A673 (cell line): ENCODE measurements at places on chromosomes 2 and 18. TPM values are rescaled to one million over a fixed set of nuclear protein-coding genes. Genes with fewer than 3 reads are reported as not detected.

DNA sequence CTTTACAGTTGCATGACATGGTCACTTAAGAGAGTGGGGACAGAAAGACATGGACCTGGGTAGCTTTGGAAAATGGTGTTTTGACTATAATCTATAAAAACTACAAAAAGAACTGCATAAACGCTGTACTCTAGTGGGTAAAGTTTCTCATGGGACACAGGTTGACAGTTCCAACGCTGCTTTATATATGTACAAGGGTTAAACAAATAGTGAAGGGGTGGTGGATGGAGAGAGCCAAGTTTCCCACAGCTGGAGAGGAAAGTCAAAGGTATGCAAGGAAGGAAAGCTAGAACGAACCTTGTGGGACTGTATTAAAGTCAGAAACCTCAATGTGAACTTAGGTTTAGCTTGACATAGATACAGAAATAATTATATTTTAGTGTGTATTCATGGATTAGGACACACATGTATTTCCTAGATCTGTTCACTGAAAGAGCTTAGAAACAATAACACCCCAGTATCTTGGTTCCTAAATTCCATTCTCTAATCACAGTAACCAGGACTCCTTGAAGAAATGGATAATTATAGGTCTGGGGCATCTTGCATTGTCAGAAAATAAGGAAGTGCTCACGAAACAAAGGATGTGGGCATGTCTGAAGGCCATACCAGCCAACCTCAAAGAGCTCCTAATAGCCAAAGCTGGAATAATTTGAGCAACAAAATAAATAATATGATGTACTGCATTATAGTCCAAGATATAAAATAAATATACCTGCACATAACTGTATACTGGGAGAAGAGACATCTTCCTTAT is 28.8 kb downstream of the TANC1 start:
- H3K4me1 ChIP-seq: peaks cover 17% of the 10 kb centered on the region
- H3K27me3 ChIP-seq: no peaks in the 10 kb centered on the region
- H3K36me3 ChIP-seq: no peaks in the 10 kb centered on the region
- no peak for DNase-seq
- H3K27ac ChIP-seq: no peak overlapping the region

NTSR2 gene
- not detected in 2 replicates for total RNA-seq

TCF7L1 gene
- 21.9 and 29.3 TPM in 2 replicates for total RNA-seq

DNA sequence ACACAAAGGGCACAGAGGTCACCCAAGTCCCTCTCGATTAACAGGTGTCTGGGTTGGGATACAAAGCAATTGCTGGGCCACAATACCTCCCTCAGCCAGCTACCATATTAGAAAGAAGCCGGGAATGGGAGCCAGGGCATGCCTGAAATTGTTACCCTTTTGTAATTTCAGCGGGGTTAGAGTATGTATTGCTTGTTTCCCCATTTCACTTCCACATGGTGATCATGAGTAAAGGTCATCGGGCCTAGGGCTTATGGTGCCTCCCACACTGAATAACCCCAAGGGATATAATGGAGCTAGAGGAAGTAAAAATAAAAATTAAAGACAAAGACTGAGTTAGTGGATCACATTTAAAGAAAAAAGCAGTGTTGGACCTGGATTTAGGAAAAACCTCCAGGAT is 437.2 kb upstream of the KLHL29 start:
- no peak overlapping the region for H3K4me3 ChIP-seq
- no peaks in the 10 kb centered on the region for H3K36me3 ChIP-seq
- peaks cover 6% of the 10 kb centered on the region for H3K27me3 ChIP-seq
- H3K27ac ChIP-seq: no peak overlapping the region
- H3K4me1 ChIP-seq: no peaks in the 10 kb centered on the region
- DNase-seq: no peak

GRCh38 chr2:120587279-120587996 is 148.2 kb upstream of the GLI2 start:
- peaks cover 44% of the 10 kb centered on the region for H3K27me3 ChIP-seq
- H3K36me3 ChIP-seq: no peaks in the 10 kb centered on the region
- H3K4me1 ChIP-seq: no peaks in the 10 kb centered on the region
- no peak overlapping the region for H3K27ac ChIP-seq
- DNase-seq: no peak

DNA sequence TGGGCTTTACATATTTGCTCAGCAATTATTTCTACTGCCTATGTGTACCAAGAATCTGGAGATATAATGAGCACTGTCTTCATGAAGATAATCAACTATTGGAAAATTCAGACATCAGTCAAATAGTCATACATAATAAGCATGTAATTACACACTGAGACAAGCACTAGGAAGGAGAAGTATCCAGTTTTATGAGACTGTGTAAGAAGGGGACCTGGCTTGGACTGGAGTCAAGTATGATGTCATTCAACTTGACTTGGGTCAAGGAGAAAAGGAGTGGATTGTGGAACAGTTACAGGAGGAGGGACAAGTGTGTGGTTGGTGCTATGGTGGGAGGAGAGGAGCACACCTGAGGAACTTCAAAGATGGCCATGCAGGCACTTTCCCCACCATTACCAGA is 419.8 kb upstream of the TRIB2 start:
- H3K27ac ChIP-seq: no peak overlapping the region
- no peak overlapping the region for H3K4me3 ChIP-seq
- peak; percentile 5 for DNase-seq

DNA sequence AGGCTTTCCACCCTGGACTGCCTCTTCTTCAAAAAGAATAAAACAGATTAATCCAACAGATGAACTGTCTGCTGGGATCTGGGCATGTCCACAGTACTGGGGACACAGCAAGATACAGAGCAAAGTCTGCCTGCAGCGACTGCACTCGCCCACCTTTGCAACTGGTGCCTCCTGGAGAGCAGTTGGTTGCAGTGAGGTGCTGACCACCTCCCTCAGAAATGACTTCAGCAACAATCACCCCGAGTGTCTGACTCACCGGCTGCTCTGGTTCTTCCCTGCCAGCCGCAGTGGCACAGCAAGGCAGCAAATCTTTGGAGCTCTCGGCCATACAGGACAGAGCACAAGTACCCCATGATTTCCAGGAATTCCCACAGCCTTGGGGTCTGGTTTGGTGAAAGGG is 179.7 kb downstream of the ANAPC1 start:
- H3K4me3 ChIP-seq: no peak overlapping the region
- no peak for DNase-seq
- no peak overlapping the region for H3K27ac ChIP-seq
- H3K4me1 ChIP-seq: peaks cover 7% of the 10 kb centered on the region
- no peaks in the 10 kb centered on the region for H3K27me3 ChIP-seq

ITGA4 gene
- 4.6 and 7.0 TPM in 2 replicates for total RNA-seq

- no peaks in the 10 kb centered on the region for H3K27me3 ChIP-seq
- no peak overlapping the region for H3K4me3 ChIP-seq
- no peak overlapping the region for H3K27ac ChIP-seq
- no peaks in the 10 kb centered on the region for H3K4me1 ChIP-seq
- no peaks in the 10 kb centered on the region for H3K36me3 ChIP-seq
- no peak for DNase-seq
These were observed 280.1 kb upstream of the KLHL14 start for GRCh38 chr18:33052886-33053285.

DNA sequence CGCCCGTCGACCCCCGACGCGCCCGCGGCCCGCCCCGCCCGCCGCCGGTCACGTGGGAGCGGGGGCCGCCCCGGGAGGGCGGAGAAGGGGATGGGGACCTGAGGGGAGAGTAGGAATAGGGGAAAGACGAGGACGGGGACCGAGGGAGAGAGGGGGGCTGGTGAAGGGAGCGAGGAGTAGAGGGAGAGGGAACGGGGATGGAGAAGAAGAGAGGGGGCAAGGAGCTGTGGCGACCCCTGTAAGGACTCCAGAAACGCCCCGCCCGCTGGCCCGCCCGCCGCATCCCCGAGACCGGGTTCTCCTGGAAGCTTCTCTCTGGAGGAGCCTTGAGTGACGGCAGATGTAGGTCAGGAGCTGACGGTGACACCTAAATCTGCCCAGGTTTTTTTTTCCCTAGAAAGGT is 615 bp downstream of the ADNP2 start:
- peak overlapping the region; percentile 97 for H3K27ac ChIP-seq
- peaks cover 14% of the 10 kb centered on the region for H3K4me1 ChIP-seq
- H3K27me3 ChIP-seq: no peaks in the 10 kb centered on the region
- peak overlapping the region; percentile 83 for H3K4me3 ChIP-seq
- DNase-seq: peak; percentile 60

FKBP1B gene
- total RNA-seq: 2.9 and 3.7 TPM in 2 replicates

- H3K4me1 ChIP-seq: no peaks in the 10 kb centered on the region
- H3K27ac ChIP-seq: no peak overlapping the region
- H3K4me3 ChIP-seq: no peak overlapping the region
- H3K27me3 ChIP-seq: no peaks in the 10 kb centered on the region
- DNase-seq: no peak
These were observed 319.0 kb upstream of the PKDCC start for GRCh38 chr2:41728788-41729338.
